Tongue (tissue), 3 donors: ENCODE measurements at places on chromosomes 2 and 18.

DNA sequence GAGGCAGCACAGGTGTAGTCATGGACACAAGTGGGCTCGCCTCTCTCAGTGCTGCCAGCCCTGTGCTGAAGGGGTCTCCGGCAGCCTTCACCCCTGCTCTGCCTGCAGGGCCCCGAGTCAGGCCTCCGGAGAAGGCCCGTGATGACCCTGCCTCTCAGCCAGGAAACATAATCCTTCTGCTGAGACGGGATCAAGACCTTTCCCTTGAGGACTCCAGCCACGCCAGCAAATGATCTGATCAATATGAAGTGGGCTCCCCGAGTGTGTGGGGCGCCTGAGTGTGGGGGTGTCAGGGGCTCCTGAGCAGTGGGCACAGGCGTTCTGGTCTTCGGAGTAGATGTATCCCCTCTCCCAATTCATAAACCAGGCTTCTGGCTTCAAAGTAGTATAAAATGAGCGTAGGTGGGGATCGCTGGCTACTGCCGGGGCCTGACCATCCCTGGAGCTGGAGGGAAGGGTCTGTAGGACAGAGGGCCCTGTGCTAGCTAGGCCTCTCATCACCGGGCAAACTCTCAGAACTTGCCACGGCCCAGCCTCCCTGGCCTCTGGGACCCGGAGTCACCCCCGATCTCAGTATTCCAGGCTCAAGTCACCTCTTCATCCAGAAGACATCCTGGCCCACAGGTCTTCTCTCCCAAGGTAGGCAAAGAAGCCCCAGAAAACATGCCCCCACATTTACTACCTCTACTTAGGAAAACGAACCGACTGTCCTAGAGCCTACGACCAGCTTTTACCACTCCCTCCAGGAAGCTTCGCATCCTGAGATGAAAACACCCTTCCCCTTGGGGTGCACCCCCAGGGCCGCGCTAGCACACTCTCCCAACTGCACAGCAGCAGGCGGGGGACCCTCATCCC, 33.6 kb downstream of the CRACDL start:
- DNase-seq, result no peak

DNA sequence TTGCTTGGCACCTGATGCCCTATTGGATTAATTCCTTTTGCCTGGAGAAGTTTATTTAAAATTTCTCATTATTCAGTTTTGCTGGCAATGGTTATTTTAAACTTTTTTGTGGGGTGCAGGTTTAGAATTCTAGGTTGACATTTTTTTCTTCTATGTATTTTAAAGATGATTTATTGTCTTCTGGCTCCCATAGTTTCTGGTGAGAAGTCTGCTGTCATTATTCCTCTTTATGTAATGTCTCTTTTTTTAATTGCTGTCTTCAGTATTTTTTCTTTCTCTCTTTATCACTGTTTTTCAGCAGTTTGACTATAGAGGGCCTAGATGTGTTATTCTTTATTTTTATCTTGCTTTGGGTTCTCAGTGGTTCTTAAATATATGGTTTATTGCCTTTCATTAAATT, 182.2 kb upstream of the STON1 start:
- DNase-seq, result no peak

- no peak for DNase-seq
Measured at GRCh38 chr2:234193977-234194563, 143.6 kb downstream of the SPP2 start.

- DNase-seq, result no peak
Measured at GRCh38 chr2:100953406-100954043, 48.6 kb upstream of the RPL31 start.

GRCh38 chr2:67899187-67899586, 163.6 kb downstream of the C1D start:
- no peak for DNase-seq

- DNase-seq, result peak; percentile 73
Measured at GRCh38 chr2:218168635-218169462, 2.1 kb upstream of the CXCR1 start.

DNA sequence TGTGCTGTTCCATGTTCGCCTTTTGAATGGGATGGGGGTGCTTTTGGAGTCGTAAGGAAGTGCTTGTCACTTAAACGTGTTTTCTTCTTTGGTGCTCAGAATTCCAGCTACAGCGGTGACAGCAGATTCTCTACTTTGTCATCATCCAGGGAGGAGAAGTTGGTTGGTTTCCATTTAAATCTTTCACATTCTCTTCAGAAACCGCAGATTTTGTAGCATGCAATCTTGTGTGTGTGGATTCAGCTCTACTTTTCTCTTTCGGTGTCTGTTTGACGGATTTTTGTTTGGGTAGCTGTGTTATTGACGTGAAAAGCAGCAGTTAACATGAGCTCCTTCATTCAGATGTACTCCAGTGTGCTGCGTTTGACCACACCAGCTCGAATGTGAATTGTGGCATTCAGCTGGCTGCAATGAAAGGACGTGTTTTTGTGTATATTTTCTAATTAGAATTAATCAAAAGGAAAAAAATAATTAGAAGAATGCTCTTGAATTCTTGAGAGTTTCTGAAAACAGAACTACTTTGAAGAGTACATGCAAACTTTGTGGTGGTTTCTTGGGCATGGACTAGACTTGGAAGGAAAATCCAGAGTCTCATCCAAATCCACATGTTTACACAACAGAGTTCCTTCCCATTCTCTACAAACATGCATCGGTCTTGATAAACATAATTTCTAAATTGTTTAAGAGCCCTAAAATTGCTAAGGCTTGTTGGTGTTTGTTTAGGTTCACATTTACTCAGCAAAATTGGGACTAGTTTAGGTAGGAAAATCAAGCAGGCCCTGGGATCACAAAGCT, 68.7 kb upstream of the RBM44 start:
- DNase-seq, result no peak

- DNase-seq, result no peak
Measured at GRCh38 chr2:44671916-44672315, 269.6 kb upstream of the SIX3 start.

DNA sequence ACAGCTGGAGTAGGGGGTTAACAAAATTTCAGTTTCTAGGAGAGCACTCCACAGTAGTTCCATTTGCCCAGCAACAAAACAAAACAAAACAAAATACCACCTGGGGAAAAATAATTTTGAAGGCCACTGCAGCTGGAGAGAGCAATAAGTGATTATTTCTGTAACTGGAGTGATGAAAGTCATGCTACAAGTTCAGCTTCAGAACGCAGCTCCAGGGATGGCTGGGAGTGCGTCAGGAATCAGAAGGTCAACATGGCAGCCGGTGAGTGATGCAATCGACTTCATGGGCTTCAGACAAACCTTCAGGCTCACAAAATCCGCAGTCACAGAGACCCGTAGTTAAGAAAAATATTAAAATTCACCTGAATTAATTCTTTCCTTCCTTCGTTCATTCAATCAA, 41.0 kb downstream of the ABHD3 start:
- peak; percentile 20 for DNase-seq

GRCh38 chr2:136718273-136718672, 47.1 kb upstream of the THSD7B start:
- DNase-seq, result no peak

DNA sequence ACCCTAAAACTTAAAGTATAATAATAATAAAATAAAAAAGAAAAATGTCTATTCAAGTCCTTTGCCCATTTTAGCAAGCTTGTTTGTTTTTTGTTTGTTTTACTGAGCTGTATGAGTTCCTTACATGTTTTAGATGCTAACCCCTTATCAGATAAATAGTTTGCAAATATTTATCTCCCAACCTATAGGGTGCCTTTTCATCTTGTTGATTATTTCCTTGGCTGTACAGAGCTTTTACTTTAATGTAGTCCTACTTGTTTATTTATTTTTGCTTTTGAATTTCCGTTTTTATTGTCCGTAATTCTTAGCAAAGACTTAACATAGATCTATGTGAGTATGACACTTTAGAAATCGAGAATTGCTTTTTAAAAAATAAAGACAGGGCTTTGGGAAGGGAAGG, 17.8 kb downstream of the PXDN start:
- DNase-seq, result no peak

GRCh38 chr2:35501076-35501475, 854.5 kb upstream of the CRIM1 start:
- no peak for DNase-seq

- no peak for DNase-seq
Measured at GRCh38 chr2:211061612-211062296, 505.4 kb downstream of the CPS1 start.

DNA sequence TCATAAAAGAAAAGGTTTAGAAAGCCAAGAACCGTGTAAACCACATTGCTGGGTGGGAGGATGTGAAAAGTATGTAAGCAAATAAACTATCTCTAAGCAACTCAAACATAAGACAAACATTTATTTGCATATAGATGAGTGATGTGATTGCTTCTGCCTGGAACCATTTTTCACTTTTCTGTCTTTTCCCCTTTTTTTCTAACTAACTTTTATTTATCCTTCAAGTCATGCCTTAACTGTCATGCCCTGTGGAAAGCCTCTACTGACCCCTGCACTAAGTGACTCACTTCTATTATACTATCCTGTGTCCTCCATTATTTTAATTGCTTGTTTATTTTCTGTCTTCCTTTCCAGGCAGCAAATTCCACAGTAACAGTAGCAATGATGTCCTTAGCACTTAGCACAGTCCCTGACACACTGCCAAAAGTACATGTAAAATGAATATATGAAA, 87.5 kb upstream of the CTAGE1 start:
- peak; percentile 8 for DNase-seq

DNA sequence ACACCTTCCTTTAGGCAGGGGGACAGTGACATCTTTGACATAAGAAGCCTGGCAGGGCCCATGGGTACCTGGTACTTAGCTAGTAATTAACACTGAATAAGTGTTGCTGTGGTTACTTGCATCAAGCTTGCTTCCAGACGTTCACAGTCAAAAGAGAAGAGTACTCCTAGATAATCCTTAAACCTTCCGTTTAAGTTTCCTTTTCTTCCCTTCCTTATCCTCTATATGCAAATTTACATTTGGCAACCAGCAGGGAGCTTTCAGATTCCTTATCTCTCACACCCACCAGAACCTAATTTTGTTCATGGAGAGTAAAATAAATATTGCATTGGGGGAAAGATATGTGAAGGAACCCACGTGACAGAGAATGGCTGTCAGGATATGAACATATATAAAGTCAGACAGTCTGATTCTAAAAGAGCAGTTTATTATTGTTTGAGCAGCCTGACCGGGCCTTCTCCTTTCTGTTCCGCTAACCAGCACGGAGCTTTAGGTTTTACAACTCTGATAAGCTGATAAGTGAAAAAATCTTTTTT, 7.8 kb upstream of the RAB31 start:
- no peak for DNase-seq

DNA sequence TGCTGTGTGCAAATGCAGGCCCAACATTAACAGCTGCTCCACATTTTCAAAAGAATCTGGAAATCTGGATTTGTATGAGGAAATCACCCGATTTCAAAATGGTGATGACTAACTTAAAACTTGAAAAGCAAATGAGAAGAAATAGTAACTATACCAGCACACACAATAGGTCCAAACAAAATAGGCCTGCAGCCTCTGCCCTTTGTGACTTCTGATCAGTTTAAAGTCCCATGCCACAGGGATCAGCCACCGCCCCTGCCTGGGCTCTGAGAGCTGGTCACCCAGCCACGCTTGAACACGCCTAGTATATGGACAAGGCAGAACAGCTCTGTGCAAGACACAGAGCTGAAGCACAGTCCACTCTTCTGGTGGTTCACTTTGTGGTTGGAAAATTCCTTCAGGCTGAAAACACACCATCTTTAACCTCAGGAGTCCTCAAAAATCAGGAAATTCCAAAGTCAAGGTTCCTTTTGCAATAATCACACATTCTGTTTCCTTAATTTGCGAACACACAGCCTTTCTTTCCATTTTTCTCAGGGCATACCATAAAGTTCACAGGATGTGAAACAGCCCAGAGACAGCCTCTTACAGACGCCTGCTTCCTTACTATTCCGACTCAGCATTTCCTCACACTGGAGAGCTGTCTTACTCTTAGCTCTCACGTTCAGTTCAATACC, 150.1 kb upstream of the RIOK3 start:
- DNase-seq, result no peak

DNA sequence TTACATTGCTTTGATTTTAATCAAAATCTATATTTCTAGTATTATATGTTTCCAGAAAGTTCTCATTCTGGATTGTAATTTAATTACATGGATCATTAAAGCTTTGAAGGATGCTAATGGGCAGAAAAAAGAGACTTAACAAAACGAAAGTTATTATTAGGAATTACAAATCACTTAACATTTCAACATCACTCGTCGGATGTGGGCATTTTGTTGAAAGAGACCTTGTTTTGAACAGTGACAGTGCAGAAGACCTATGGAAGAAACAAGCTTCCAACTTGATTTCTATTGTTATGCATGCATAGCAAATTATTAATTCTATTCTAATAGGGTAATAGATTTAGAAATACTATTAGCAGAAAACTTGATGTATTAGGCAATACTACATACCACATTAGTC, 31.4 kb upstream of the DARS1 start:
- DNase-seq, result no peak

DNA sequence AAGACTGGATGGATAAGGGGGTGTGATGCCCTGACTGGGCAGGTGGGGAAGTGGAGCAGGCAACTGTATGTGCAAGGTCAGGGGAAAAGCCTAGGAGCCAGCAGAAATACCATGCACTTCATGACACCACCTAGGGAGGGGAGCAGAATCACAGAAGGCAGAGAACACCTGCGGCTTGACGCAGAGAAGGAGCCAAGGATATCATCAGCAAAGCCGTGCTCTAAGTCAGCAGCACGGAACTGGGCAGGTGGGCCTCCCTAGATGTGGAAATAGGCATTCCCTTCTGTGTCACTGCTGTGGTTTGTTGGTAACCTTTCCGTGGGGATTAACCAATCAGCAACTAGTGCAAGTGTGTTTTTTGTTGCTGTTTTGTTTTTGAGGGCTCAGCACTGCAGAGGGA, 41.3 kb downstream of the HDLBP start:
- no peak for DNase-seq

DNA sequence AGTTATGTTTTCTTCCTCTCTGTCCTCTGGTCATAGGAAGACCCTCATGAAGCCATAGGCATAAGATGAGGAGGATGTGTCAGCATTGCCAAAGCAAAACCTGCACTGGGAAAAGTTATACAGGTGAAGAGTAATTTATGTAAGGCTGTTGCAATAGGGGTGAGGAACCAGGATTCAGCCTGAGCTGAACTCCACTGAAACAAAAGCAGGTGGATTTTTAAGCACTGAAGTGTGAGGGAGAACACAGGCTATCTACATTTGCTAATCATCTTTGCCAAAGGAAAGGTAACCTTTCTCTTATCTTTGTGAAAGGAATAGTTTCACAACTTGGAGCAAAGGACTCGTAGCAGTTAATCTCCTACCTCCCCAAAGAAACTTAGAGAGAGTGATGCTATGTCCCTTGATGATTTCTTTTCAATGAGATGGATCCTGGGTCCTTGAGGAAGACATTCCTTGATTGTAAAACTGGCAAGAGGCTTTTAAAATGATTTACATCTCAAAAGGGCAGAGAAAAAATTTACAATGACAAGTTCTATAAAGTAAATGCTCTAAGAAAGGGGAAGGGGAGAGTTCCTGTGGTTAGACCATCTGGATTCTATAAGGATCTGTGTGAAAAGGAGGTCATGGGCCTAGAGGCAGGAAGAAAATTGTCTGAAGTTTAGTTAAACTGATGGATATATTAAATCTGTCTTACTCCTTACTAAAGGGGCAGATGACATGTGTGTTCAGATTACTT, 385.4 kb upstream of the CDH7 start:
- no peak for DNase-seq
